GM20000 (cell line): ENCODE measurements at places on chromosomes 2 and 18.

DNA sequence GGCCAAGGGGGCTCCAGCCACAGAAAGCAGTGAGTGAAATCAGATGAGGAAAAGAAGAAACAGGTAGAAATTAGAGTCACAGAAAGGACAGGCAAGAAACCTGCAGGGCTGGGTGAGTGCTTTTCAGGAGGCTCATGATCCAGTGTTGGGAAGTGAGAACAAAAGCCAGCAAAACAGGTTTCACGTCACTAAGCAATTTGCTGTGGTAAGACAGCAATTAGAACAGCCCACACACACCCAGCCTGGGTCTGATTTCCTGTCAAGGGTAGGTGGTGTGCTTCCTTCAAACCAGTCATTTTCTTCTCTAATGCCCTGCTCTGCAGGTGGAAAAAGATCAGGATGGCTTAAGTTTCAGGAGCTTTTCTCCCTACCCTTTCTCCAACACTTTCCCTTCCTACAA is 52.9 kb upstream of the XDH start:
- DNase-seq = no peak

GRCh38 chr18:32802591-32803451 is 30.0 kb upstream of the KLHL14 start:
- DNase-seq = no peak

GRCh38 chr2:64608867-64609226 is 44.9 kb downstream of the SERTAD2 start:
- DNase-seq = no peak

GRCh38 chr2:119179202-119179601 is 20.7 kb upstream of the C1QL2 start:
- no peak for DNase-seq

DNA sequence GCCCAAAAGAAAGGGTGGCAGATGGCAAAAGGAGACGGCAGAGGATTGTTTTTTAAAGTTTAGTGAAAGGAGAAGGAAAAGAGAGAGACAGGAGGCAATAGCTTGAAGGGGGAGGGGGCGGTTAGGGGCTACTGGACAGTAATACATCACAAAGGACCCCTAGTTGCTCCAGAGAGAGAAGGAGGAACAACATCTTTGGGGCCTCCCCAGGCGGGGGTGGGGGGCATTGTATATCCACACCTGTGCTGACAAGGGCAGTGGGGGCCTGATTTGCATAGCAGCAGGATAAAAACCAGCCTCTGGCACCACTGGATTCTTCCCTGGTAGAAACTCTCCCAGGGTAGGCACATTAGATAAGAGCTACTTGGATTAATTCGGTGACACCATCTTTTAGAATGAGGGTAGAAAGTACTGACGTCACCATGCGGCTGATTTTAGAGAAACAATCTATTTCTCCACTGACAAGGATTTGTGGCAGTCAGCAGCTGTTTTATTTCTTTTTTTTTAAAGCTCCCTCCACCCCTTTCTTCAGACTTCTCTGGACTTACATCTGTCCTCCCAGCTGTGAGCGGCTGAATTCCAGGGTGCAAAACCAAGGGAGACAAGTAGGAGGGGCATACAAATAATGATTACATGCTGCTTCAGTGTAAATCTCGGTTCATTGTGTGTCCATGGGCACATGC is 199.8 kb upstream of the NRP2 start:
- no peak for DNase-seq

GRCh38 chr2:241981076-241981700 is 111.7 kb downstream of the RTP5 start:
- DNase-seq = no peak

DNA sequence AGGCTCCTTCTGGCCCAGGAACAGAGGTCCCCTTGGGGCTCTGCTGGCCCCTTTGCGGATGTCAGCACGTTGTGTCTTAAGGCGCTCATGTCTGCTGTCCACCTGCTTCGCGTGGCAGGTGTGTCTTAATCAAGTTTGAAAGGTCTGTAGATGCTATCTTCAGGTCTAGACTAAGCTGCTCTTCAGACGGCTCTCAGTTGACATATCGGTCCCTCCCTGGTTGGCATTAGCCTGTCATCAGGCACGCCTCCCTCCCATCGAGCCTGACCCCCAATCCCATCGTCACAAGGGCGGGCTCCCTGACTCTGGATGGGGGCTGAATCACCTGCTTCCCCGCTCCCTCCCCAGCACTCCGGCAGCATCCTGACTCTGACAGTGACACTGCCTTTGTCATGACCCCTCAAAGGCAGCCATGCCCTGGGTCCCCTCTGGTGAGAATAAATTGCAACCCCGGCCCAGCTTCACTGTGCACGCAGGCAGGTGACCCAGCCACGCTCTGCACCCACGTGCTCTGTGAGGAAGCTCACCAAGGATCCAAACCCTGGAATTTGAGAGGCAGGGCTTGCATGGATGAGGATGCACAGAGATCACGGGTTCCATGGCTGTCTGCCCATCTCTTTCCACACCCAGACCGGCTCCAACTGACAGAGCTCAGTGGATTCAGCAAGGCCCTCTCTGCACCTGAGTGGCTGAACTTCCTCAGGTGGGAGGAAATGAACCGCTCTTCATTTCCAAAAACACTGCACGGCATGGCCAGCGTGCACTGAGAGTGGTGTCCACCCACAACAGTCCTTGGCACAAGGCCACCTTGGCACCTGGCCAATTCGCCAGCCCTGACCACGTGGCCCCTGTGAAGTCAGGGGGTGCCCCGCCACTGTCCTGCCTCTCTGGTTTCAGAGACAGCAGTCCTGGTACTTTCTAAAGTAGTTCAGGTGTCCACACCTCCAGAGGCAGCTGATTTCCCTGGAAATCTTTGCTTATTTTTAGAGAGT is 110.2 kb upstream of the GPC1 start:
- no peak for DNase-seq

- DNase-seq = no peak
Measured at GRCh38 chr2:215921895-215922294, 91.5 kb downstream of the MREG start.

DNA sequence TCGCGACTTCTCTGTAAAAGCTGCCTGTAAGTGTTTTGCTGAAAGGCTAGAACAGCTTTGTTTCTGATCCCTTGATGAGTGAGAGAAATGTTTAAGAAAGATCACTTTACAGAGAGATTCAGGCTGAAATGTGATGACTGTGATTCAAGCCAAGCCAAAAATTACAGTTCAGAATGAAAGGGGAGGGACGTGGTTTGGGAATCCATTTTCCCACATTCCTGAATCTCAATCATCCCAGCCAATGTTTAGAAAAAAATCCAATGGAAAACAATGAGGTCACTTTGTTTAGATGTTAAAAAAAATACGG is 416.7 kb downstream of the ARHGAP15 start:
- no peak for DNase-seq

DNA sequence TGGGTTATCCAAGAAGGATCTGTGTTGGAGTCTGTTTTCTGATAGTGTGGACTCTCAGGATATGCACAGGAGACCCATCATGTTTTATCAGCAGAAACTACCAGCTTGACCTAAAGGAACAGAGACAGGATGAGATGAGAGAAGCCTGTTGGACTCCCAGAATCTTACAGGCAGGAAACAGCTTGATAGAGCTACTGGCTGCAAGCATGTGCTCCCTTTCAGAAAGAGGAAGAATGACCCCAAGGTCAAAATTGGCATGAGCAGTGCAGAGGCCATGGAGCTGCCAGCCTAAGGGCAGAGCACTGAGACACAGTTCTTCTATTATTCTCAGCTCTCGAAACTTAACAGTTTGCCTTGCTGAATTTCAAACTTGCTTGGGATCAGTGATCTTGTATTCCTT is 135.2 kb upstream of the NFATC1 start:
- DNase-seq = no peak

DNA sequence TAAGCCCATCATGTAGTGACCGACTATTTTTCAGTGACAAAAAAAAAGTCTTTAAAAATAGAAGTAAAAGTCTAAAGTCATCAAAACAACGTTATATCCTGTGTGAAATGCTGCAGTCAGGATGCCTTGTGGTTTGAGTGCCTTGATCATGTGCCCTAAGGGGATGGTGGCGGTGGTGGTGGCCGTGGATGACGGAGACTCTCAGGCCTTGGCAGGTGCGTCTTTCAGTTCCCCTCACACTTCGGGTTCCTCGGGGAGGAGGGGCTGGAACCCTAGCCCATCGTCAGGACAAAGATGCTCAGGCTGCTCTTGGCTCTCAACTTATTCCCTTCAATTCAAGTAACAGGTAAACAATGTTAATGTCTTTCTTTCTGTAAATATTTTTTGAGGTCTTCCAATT is at the start of gene CD28:
TSS of gene CD28 (plus strand) at position 237 of the 400 bp plus-strand sequence. CDS start at position 295, 58 bp downstream.
- DNase-seq = peak; percentile 78
